Progenitor cell of endocrine pancreas (in vitro differentiated cells): ENCODE measurements at places on chromosomes 3 and 15.
A peak's percentile ranks its signal among the peaks of the same experiment; 100 is the strongest.

DNA sequence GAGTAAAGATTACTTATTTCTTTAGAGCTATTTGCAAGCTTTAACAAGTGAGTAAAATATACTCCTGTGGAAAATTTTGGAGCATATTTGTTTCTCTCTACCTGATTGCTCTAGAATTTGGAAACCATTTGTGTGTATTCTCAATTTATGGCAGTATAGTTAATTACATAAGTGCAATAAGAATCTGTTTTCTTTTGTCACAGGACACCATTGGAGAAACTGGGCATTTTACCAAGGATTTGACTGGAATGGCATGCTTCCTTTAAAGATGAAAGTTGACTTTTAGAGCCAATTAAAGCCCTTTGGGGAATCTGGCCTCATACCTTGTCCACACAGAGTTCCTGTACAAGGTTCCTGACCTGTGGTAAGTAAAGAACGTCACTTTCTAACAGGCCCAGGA lies 38.4 kb downstream of the PAQR5 start:
- H3K4me3 ChIP-seq = no peak overlapping the region
- H3K36me3 ChIP-seq = peaks cover 8% of the 10 kb centered on the region
- H3K4me1 ChIP-seq = no peaks in the 10 kb centered on the region
- no peak for DNase-seq

DNA sequence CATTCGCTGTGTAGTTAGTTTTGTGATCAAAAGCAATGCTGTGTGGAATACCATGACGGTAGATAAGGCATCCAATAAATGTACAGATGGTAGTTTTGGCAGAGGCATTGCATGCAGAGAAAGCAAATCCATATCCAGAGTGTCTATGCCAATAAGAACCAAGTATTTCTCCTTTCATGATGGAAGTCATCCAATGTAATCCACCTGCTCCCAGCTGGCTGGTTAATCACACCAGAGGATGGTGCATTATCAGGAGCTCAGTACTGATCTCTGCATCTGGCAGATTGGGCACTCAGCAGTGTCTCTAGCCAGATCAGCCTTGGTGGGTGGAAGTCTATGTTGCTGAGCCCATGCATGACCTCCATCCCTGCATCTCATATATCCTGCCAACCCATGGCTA lies 677.7 kb upstream of the NECTIN3 start:
- DNase-seq = no peak
- H3K27me3 ChIP-seq = no peaks in the 10 kb centered on the region
- no peaks in the 10 kb centered on the region for H3K4me1 ChIP-seq
- no peak overlapping the region for H3K4me3 ChIP-seq
- no peaks in the 10 kb centered on the region for H3K36me3 ChIP-seq

DNA sequence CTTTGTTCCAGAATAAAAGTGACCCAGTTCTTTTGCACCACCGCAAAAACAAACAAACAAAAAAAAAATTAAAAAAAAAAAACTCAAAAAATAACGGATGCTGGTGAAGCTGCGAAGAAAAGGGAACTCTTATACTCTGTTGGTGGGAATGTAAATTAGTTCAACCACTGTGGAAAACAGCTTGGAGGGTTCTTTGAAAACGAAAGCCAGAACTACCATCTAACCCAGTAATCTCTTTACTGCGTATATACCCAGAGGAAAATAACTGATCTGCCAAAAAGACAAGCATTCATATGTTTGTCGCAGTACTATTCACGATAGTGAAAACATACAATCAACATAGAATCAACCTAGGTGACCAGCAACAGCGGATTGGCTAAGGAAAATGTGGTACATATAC lies 298.9 kb upstream of the CBLB start:
- H3K36me3 ChIP-seq = no peaks in the 10 kb centered on the region
- H3K4me1 ChIP-seq = no peaks in the 10 kb centered on the region
- no peak overlapping the region for H3K4me3 ChIP-seq

- peak overlapping the region; percentile 89 for H3K4me3 ChIP-seq
- H3K36me3 ChIP-seq = peaks cover 2% of the 10 kb centered on the region
- peak overlapping the region; percentile 7 for H3K27ac ChIP-seq
- peaks cover 60% of the 10 kb centered on the region for H3K4me1 ChIP-seq
- DNase-seq = no peak
- peaks cover 8% of the 10 kb centered on the region for H3K27me3 ChIP-seq
Observed at GRCh38 chr3:112087746-112088145, 1.6 kb downstream of the C3orf52 start.

- H3K36me3 ChIP-seq = no peaks in the 10 kb centered on the region
- DNase-seq = no peak
- no peak overlapping the region for H3K4me3 ChIP-seq
- H3K27ac ChIP-seq = no peak overlapping the region
- no peaks in the 10 kb centered on the region for H3K27me3 ChIP-seq
Observed at GRCh38 chr3:193825617-193826016, 232.6 kb downstream of the OPA1 start.

GRCh38 chr3:191066669-191067068 lies 132.4 kb upstream of the OSTN start:
- DNase-seq = no peak
- H3K4me1 ChIP-seq = no peaks in the 10 kb centered on the region
- H3K4me3 ChIP-seq = no peak overlapping the region
- H3K27me3 ChIP-seq = no peaks in the 10 kb centered on the region
- H3K27ac ChIP-seq = no peak overlapping the region

DNA sequence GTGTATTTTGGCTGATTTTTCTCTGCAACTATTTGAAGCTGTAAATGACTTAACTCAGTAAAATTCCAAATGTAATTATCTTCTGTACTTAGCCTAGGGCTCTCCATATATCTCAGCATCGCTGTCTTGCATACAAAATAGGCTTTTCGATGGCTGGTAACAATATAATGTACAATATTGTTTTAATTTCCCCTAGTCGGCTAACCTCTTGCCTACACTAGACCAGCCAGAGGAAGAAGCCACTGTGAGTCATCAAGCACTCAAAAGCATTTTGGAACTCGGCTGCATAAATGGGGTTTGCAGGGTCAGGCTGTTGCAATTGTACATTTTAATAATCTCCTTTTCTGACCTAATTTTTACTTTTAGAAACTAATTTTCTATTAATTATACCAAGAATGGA lies 583.8 kb downstream of the FOXP1 start:
- no peaks in the 10 kb centered on the region for H3K27me3 ChIP-seq
- DNase-seq = no peak
- H3K4me3 ChIP-seq = no peak overlapping the region
- H3K4me1 ChIP-seq = peaks cover 23% of the 10 kb centered on the region
- H3K36me3 ChIP-seq = peaks cover 27% of the 10 kb centered on the region
- H3K27ac ChIP-seq = no peak overlapping the region

DNA sequence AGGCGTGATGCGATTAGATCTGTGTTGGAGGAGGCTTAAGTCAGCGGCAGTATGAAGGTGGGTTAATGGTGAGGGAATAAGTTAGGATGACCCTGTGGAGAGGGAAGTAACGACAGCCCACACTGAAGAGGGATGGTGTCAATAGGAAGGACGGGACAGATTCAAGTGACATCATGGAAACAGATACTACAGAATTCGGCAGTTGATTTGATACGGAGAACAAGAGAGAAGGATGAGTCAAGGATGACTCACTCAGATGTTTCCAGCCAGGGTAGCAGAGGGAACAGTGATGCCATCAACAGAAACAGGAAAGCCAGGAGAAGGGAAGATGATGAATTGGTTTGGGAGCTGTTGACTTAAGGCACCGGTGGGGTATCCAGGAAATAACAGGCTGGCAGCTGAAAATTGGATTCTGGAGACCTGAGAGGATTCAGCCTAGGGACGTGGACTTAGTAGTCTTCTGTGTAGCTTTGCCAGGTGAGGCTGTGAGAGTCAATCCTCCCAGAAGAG lies 38.0 kb downstream of the SHC4 start:
- H3K4me1 ChIP-seq = peaks cover 2% of the 10 kb centered on the region
- H3K36me3 ChIP-seq = no peaks in the 10 kb centered on the region
- DNase-seq = no peak
- H3K27me3 ChIP-seq = peaks cover 15% of the 10 kb centered on the region
- H3K4me3 ChIP-seq = no peak overlapping the region
- no peak overlapping the region for H3K27ac ChIP-seq

DNA sequence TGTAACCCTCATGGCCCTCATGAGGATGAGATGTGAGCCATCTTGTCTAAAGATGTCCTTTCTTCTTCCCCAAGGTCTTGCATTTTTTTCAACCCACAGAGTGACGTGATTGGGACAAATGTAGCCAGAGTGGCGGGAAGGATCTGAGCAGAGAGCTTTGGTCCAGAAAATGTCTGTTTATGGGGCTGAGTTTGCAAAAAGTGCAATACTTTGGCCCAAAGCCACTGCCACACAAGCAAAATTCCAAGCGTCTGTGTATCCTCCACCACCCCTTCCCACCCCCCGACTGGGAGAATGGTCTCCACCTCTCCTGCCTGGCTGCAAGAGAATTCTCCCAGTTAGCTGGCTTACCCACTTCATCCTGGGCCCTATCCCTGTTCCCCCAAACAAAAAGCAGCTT lies 246.9 kb upstream of the LRIG1 start:
- H3K36me3 ChIP-seq = no peaks in the 10 kb centered on the region
- no peak overlapping the region for H3K27ac ChIP-seq
- DNase-seq = no peak
- peaks cover 6% of the 10 kb centered on the region for H3K4me1 ChIP-seq

GRCh38 chr3:103511891-103512290 lies 1077.1 kb downstream of the ZPLD1 start:
- no peak overlapping the region for H3K27ac ChIP-seq
- no peak for DNase-seq
- peaks cover 7% of the 10 kb centered on the region for H3K4me1 ChIP-seq
- no peak overlapping the region for H3K4me3 ChIP-seq
- H3K27me3 ChIP-seq = no peaks in the 10 kb centered on the region
- H3K36me3 ChIP-seq = no peaks in the 10 kb centered on the region
